ENCODE measurements at places on chromosomes 2 and 18.

DNA sequence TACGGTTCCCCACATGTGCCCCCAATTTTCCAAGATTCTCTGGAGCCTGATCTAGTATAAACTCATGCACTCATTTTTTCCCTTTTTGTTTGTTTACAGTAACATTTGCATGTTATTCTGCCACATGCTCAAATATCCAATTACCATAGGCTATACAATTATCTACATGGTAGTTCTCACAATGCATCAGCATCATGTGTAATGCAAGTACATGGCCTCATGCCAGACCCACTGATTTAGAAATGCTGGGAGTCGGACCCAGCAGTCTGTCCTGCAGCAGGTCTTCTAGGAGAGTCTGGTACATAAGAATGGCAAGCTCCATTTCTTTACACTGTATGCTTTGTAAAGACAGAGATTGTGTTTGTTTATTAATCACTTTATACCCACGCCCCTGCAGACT lies 107.7 kb downstream of the CBLN2 start:
- H3K4me3 ChIP-seq = no peak overlapping the region
- H3K27ac ChIP-seq = no peak overlapping the region
- H3K36me3 ChIP-seq = no peaks in the 10 kb centered on the region

DNA sequence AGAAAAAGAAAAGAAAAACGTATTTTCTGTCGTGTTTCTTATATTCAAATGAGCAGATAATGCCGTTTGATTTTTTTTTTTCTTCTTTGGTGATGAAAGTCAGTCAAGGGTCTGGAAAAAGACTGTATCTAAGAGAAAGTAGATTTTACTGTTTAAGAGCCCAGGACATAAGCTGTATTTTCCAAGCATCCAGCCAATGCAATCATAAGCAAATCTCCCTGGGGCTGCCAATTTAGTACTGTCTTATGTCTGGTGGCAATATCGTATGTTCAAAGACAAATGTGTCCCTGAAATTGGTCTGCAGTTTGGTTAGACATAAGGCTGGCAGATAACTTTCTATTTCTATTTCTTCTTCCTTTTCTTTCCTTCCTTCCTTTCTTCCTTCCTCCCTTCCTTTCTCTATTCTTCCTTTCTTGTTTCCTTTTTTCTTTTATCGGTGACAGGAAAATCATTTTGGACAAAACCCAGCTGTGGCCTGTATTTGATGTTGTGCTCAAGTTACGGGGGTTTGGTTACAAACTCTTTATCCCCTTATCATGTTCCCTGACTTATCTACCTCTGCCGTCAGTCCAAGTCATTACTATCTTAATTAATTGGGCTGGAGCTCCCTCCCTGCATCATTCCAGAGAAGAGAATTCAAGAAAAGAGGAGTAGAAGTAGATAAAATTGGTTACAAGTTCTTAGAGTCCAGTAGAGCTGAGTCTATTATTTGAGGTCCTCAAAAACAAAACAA lies 683.4 kb upstream of the FSHR start:
- H3K36me3 ChIP-seq = no peaks in the 10 kb centered on the region
- DNase-seq = no peak
- no peak overlapping the region for H3K27ac ChIP-seq
- H3K4me1 ChIP-seq = no peaks in the 10 kb centered on the region
- no peak overlapping the region for H3K4me3 ChIP-seq
- no peaks in the 10 kb centered on the region for H3K27me3 ChIP-seq

DNA sequence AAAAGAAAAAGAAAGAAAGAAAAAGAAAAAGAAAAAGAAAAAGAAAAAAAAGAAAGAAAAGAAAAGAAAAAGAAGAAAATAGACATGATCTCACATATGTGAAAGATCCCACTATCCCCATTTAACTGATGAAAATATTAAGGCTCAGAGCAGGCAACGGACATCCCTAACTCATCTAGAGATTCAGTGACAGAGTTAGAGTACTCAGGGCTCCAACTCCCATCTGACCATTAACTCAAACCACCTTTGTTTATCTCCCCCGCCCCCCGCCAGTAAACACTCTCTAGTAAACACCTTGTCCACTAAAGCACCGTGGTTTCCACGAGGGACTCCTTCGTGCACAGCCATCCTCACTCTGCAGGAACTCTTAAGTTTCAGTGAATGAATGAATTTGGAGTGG lies 142.9 kb downstream of the TGIF1 start:
- no peak for DNase-seq
- H3K4me3 ChIP-seq = no peak overlapping the region
- peaks cover 4% of the 10 kb centered on the region for H3K4me1 ChIP-seq
- H3K27ac ChIP-seq = no peak overlapping the region
- no peaks in the 10 kb centered on the region for H3K36me3 ChIP-seq
- peaks cover 1% of the 10 kb centered on the region for H3K27me3 ChIP-seq

DNA sequence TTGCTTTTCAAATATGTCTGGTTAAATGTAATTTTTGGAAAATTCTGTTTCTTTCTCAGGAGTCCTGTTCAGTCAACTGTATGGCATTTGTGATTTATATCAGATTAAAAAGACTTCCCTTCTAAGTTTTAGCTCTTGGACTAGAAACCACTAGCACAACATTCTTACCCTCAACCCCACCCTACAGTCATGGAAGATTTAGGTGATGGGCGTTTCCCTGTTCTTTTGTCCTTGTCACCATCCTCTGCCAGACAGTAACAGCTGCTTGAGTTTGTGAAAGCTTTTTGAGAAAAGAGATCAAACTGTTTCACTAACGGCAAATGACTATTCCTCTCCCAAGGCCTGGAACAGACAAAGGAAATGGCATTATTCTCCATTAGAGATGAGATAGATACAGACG lies 31.8 kb downstream of the SERPINB5 start:
- H3K36me3 ChIP-seq = no peaks in the 10 kb centered on the region
- no peak for DNase-seq
- no peak overlapping the region for H3K4me3 ChIP-seq
- H3K27me3 ChIP-seq = no peaks in the 10 kb centered on the region
- H3K27ac ChIP-seq = no peak overlapping the region

DNA sequence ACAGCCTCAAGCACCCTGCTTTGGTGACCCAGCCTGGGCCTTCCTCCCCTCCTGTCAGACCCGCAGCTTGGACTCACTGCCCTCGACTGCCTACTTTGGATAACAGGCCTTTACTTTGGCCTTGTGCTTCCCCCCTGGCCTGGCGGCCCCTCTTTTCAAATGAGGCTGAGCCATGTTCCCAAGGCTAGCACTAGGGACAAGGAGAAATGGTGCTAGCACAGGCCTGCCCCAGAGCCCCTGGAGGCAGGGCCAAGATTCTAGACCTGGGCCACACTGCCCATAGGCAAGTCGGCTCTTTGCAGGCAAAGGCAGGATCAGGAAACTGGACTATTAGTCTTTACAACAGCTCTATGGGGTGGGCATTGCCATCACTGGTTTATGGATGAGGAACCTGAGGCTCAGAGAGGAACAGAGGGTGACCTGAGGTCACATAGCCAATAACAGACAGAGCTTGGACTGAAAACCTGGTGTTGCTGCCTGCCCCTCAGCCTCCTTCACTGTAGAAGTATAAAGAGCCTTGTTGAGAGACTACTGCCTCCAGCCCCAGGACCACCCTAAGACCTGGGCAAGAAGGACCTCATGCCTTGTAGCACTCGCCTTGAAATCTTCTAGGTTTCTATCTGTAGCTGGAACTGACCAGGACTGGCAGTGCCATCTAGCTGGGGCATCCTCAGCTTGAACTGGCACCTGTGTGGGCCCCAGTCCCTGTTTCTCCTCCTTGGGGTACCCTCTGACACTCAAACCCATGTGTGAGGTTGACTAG lies 266.3 kb downstream of the DYSF start:
- no peaks in the 10 kb centered on the region for H3K36me3 ChIP-seq
- H3K27ac ChIP-seq = no peak overlapping the region

- H3K27ac ChIP-seq = no peak overlapping the region
- H3K36me3 ChIP-seq = no peaks in the 10 kb centered on the region
- H3K4me3 ChIP-seq = no peak overlapping the region
- no peaks in the 10 kb centered on the region for H3K4me1 ChIP-seq
- H3K27me3 ChIP-seq = no peaks in the 10 kb centered on the region
Measured at GRCh38 chr18:26134107-26134506, 438 bp downstream of the PSMA8 start.

- H3K27me3 ChIP-seq = no peaks in the 10 kb centered on the region
- H3K27ac ChIP-seq = no peak overlapping the region
- no peak for DNase-seq
- no peak overlapping the region for H3K4me3 ChIP-seq
- no peaks in the 10 kb centered on the region for H3K4me1 ChIP-seq
- H3K36me3 ChIP-seq = no peaks in the 10 kb centered on the region
Measured at GRCh38 chr2:88038263-88039105, 17.1 kb downstream of the KRCC1 start.

DNA sequence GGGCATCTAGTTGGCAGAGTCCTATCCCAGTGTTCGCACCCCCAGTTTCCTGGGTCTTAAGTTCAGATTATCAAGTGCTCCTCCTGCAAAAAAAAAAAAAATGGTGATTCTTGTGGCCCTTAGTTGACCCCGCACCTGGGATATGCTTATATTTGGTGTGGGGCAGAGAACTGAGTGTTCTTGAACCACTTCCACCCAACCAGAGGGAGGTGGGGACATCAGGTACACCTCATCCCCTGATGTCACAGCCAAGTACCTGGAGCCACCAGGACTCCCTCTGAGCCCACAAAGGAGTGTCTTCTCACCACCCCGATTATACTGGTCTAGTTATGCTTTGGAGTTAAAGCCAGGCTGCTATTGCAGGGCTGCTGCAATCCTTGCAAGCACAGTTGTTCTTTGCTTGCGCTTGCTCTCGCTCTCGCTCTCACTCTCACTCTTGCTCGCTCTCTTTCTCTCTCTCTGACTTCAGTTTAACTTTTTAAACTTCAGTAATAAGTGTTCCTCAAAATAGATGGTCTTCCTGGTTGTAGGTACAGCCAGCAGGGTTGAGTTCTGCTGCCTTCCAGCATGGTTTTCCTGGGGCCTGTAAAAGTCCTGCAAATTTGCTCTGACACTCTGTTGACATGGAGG lies 265.7 kb downstream of the NEDD4L start:
- no peak overlapping the region for H3K4me3 ChIP-seq
- no peak for DNase-seq
- no peaks in the 10 kb centered on the region for H3K36me3 ChIP-seq

DNA sequence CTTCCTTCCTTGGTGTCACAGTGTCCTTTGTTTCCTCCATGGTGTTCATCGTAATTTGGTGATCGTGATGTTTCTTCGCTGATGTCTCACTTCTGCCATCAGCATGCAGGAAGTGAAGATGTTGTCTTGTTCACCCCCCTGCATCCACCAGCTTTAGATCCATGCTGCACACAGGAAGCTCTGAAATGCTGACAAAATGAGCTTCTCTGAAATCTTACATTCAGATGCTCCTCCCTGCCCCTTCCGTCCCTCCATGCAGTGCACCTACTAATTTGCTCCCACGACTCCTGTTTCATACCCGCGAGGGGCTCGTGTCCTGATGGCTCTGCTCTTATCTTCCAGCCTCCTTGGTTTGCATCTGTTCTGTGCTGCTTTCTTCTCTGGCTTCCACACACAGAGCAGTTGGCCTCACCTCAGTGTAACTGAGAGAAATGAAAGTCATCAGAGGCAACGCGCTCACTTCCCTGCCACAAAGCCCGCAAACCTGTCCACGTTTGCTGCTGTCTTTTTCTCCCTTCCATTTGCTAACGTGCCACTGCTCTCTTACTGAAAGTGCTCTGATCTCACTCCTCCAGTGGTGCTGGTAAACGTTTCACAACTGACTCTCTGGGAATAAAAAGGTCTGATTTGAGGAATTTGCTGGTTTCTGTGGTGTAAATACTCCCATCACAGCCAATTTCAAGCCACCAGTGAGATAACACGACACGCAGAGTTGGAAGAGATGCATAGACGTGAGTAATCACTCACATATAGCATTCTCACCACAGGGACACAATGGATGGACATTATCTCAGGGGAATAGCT lies 41.0 kb upstream of the MGAT4A start:
- peaks cover 4% of the 10 kb centered on the region for H3K4me1 ChIP-seq
- no peaks in the 10 kb centered on the region for H3K27me3 ChIP-seq
- H3K4me3 ChIP-seq = no peak overlapping the region
- no peak for DNase-seq

GRCh38 chr2:98715812-98716451 lies 15.0 kb downstream of the MGAT4A start:
- no peaks in the 10 kb centered on the region for H3K27me3 ChIP-seq
- no peak for DNase-seq
- H3K36me3 ChIP-seq = no peaks in the 10 kb centered on the region
- H3K27ac ChIP-seq = no peak overlapping the region
- no peak overlapping the region for H3K4me3 ChIP-seq

GRCh38 chr18:24795129-24795528 lies 334.7 kb downstream of the HRH4 start:
- H3K27me3 ChIP-seq = no peaks in the 10 kb centered on the region
- H3K36me3 ChIP-seq = no peaks in the 10 kb centered on the region
- no peak overlapping the region for H3K27ac ChIP-seq
- H3K4me3 ChIP-seq = no peak overlapping the region

DNA sequence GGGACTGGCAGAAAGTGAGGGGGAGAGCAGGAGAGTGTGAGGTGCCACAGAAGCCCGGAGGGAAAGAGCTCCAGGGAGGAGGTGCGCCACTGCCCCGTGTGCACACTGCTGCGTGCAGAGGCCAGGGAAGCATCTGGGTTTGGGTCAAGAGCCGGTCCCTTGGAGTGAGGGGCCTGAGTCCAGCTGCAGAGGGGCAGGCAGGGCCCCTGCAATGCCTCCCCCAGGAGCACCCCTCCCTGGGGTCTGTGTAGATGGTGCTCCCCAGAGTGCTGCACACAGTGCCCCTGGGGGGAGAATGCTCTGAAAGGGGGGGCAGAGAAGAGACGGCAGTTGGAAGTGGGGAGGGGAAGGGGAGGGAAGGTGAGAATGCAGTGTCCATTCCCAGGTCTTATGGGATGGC lies 3.7 kb upstream of the LIMS2 start:
- H3K27ac ChIP-seq = no peak overlapping the region
- H3K27me3 ChIP-seq = peaks cover 13% of the 10 kb centered on the region
- DNase-seq = no peak
- no peak overlapping the region for H3K4me3 ChIP-seq
- H3K36me3 ChIP-seq = no peaks in the 10 kb centered on the region

- H3K27me3 ChIP-seq = no peaks in the 10 kb centered on the region
- H3K36me3 ChIP-seq = no peaks in the 10 kb centered on the region
- no peak overlapping the region for H3K27ac ChIP-seq
- no peak overlapping the region for H3K4me3 ChIP-seq
- DNase-seq = no peak
Measured at GRCh38 chr2:45890819-45891218, 239.3 kb downstream of the PRKCE start.

- H3K4me1 ChIP-seq = peaks cover 1% of the 10 kb centered on the region
- H3K27me3 ChIP-seq = no peaks in the 10 kb centered on the region
- H3K36me3 ChIP-seq = no peaks in the 10 kb centered on the region
- DNase-seq = no peak
- H3K4me3 ChIP-seq = no peak overlapping the region
Measured at GRCh38 chr2:233061591-233062450, 1.7 kb downstream of the INPP5D start.

- H3K4me1 ChIP-seq = no peaks in the 10 kb centered on the region
- H3K27ac ChIP-seq = no peak overlapping the region
- no peaks in the 10 kb centered on the region for H3K36me3 ChIP-seq
- no peak for DNase-seq
Measured at GRCh38 chr18:12639990-12640880, 17.7 kb downstream of the SPIRE1 start.

- DNase-seq = no peak
- H3K27me3 ChIP-seq = no peaks in the 10 kb centered on the region
- H3K4me1 ChIP-seq = no peaks in the 10 kb centered on the region
- peaks cover 3% of the 10 kb centered on the region for H3K36me3 ChIP-seq
- no peak overlapping the region for H3K27ac ChIP-seq
- H3K4me3 ChIP-seq = no peak overlapping the region
Measured at GRCh38 chr2:85042330-85042729, 71.4 kb downstream of the KCMF1 start.

Data from iPS DF 6.9 (cell line).